ENCODE measurements at places on chromosomes 6 and 20.

- DNase-seq = no peak
Observed at GRCh38 chr20:62567246-62568044, 74.9 kb upstream of the SLCO4A1 start.

DNA sequence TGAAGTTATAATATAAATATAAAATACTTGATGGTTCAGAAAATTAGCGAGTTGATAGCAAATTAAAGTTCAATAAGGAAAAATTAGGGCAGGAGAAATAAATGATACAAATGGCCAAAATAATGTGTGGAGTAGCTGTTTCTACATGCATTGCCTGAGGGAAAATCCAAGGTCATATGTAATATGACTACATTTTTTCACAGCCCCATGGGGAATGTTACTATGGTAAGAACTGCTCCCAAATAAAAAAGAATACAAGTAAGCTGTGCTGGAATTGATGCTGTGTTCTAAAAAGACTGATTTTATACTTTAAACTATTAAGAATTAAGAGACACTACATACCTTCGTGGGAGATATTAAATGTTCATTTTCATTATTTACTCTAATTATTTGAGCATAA is 34.1 kb downstream of the MEI4 start:
- no peak for DNase-seq

GRCh38 chr20:46111028-46111835 is 6.9 kb upstream of the CD40 start:
- no peak for DNase-seq

DNA sequence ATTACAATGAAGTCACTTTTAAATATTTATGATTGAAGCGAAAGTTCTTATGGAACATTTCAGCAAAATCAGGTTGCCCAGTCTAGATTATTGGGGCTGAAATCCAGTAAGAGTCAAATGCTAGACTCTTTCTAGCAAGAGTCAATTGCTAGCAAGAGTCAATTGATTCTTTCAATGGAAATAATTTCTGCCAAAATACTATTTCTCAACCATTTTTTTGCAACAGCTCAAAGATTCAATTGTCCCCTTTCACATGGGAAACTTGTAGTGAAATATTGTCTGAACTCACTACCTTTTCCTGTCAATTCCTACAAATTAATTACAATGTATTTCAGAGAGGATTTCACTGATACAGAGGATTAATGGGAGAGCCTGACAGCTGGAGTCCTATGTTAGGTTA is 78.3 kb downstream of the MAP7 start:
- DNase-seq = no peak

DNA sequence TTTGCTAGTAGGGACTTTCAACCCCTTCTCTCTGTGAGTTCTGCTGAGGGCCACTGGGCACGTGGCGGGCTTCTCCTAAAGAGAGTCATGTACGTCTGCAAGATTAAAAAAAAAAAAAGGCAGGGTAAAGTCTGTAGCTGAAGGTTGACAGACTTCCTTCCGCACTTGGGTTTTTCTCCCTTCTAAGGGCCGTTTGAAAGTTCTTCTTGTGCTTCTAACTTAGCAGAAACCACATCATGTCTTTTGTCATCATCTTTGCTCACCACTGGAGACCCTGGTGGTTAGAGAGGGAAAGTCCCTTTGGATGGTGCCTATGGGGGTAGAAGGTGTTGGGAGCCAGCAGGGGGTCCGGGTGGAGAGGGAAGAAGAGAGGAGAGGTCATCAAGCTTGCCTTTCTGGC is 31.4 kb downstream of the PRDM1 start:
- no peak for DNase-seq

DNA sequence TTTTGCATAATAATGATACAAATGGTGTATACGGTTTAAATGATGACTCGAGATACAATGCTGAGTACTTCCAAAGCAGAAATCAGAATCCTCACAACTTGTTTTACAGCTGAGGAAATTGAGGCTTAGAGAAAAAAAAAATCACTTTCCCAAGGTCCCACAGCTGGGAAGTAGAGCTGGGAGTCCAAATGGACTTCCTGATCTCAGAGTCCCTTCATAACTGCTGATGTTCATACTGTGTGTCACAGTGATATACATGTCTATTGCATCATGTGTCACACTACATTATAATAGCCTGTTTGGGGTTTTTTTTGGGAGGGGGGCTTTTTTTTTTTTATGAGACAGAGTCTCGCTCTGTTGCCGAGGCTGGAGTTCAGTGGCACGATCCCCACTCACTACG is 8.5 kb downstream of the HM13 start:
- no peak for DNase-seq

DNA sequence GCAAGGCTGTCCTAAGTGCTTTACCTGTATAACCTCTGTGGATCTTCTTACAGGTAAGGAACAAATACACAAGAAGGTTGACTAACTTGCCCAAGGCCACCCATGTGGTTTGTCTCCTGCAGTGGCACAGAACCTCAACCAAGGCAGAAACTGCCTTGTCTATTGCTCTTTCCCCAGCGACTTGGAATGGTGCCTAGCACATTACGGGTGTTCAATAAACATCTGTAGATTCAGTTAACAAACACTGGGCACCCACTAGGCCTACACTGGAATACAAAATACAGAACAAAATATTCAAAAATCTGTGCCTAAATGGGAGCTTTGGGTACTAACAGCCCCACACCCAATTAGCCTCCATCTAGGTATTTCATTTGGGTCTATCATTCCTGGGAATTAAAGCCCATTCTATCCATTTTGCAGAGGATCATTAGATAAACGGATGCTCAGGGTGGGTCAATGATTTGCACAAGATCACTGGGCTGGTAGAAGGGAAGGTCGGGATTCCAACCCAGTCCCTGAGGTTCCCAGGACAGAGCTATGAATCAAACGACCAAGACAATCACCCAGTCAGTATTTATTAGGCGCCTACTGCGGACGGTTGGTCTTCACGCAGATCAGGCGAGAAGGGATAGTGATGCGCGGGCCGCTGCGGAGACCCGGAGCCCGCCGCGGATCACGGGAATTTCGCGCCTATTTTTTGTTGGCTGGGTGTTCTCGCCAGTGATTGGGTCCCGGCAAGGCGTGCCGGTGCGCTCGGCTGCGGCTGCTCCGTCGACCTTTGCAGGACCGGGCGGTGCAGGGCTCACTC is at the start of gene STK35:
Gene STK35 (plus strand): TSS at position 771 of the 808 bp plus-strand sequence. CDS start 55 bp downstream, outside the sequence.
- peak; percentile 57 for DNase-seq
